Stimulated activated CD8-positive, alpha-beta memory T cell treated with anti-CD3 and anti-CD28 coated beads, Interleukin-4, amount 100 ng/mL, for 48 hours (primary cell): ENCODE measurements at places on chromosomes 12 and 14.

DNA sequence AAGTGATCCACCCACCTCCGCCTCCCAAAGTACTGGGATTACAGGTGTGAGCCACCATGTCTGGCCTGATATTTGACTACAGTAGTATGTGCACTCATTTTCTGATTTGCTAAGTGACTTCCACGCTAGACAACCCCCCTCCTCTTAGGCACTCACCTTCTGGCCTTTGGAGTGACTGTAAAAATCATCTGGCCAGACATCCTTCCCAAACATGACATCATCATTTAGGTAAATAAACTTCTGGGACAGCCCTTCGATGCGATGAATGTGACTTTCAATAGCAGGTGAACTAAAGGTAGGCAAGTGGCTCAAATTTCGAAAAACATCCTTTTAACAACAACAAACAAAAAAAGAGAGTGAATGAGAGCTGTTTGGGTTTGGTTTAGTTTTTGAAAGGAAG, 30.6 kb upstream of the SYCP3 start:
- no peak for DNase-seq

DNA sequence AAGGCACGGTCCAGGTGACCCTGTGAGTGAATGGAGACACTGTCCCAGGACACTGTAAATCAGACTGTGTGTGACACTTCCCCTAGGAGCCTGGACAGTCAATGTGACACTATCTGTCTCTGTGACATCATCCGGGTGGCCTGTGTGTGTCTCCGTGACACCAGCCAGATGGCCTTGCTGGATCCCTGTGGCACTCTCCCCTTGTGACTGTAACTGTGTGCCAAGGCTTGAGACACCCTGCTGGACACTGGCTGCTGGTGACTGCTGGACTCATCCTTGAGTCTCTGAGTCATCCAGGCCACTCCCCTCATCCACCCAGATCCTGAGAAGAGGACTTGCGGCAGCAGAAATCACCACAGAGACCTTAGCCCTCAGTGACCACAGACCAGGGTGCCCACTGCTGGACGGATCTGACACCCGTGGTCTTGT, 51.6 kb downstream of the MVK start:
- no peak for DNase-seq

- DNase-seq: no peak
These were observed 29.8 kb upstream of the STRAP start for GRCh38 chr12:15852383-15852782.

DNA sequence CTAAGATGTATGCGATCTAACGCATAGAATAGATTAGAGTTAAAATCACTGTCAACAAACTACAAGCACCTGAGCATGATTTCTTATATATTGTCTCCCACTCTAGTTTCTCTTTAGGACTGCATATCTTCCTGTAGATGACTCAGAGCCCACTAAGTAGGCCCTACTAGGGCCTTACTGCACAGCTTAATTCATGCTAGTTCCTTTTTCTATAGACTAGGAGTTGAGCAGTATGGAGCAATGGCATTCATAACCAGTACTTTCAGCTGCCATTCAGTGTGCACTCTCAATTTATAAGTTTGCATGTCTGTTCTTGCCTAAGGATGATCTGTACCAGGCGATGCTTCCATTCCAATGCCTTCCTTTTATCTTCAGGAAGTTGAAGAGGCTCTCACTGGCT, 103.5 kb downstream of the METTL25 start:
- DNase-seq: no peak

- DNase-seq: no peak
These were observed 72.7 kb upstream of the ZFP36L1 start for GRCh38 chr14:68865542-68865941.

- DNase-seq: no peak
These were observed 377.7 kb downstream of the GLT1D1 start for GRCh38 chr12:129230995-129231394.

GRCh38 chr14:59328454-59328853, 136.7 kb downstream of the GPR135 start:
- no peak for DNase-seq

- no peak for DNase-seq
These were observed 7.1 kb upstream of the ZDHHC22 start for GRCh38 chr14:77148510-77149231.

DNA sequence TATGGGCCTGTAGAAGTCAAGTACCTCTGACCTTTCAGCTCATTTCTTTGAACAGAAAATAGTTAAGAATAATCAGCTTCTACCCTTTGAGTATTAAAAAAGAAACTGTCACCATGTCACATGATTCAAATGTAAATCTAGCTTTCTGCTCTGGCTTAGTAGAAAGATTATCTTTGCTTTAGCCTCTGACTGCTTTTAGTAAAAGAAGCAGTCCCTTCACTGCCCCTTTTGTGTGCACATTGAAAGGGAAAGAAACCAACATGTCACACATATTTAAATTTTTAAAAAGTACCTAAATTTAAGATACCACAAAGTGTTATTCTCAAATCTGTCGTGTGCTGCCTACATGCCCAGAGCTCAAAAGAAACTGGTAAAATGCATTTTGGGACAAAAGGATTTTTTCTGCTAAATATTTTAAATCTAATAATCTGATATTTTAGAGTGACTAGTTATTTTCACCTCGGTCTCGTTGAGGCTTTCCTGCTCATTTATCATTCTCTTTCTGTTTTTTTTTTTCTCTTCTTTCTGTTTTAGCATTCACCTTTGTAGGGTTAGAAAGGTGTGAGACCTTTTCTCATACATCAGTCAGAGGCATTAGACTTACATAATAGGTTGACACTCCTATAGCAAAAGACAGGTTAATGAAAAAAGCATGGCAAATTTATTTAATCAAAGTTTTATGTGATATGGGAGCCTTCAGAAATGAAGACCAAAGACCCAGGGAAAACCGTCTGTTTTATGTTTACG, 41.3 kb downstream of the SLC16A7 start:
- DNase-seq: no peak

- no peak for DNase-seq
These were observed 55.7 kb downstream of the VRK1 start for GRCh38 chr14:96852823-96853422.

GRCh38 chr14:101508948-101509729, 52.2 kb upstream of the DIO3 start:
- no peak for DNase-seq

DNA sequence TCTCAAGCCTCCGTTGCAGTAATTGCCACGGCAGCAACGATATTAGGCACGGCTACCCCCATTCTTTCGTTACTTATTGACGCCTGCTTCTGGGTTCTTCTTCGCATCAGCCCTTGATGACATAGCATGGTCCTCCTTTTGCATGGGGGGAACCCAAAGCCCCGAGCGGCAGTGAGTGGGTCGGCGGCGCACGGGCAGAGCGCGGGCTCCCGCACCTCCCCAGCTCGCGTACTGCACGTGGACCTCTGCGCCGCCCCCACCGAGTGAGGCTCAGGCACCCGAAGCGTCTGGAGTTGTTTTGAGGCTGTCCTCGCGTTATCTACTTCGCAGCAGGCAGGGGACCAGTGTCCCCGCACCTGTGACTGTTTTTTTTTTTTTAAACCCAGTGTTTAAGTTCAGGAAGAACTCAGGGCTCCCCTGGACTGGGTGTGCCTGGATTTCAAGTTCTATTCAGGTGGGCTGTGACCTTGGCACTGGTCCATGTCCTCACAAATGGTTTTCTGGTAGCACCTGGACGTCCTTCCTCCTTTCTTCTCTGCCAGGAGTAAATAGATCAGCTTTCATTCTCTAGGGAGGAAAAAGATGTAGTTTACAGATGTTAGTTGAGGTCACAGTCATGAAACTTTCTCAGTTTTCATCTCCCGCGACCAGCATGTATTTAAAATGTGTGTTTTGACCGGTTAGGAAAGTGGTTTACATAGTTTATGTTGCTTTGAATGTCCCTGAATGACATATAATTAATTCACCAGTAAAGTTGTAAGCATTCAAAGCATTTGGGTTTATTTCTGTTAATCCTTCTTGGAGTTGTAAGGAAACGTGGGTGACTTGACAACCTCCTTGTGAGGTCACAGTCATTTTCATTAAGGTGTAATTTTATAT, 1.4 kb upstream of the FOXN4 start:
- peak; percentile 34 for DNase-seq

DNA sequence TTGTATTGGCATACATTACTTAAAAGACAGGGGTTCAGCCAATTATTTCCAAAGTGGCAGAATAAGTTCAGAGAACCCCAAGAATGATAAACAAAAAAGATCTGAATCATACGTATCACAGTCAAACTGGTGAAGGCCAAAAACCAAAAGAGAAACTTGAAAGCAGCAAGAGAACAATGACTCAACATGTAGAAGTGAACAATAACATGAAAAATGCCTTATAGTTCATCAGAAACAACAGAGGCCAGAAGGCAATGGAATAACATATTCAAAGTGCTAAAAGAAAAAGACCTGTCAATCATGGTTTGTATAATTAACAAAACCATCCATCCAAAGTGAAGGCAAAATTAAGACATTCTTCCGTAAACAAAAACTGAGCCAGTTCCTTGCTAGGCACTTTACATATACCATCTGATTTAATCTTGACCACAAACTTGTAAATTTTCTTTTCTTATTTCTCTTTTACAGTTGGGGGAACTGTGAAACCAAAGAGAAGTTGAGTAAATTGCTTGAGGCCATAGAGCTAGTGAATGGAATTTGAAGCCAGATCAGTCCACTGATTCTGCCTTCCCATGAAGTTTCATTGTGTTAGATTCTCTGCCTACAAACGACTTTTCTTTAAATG, 232.1 kb upstream of the SEL1L start:
- no peak for DNase-seq

DNA sequence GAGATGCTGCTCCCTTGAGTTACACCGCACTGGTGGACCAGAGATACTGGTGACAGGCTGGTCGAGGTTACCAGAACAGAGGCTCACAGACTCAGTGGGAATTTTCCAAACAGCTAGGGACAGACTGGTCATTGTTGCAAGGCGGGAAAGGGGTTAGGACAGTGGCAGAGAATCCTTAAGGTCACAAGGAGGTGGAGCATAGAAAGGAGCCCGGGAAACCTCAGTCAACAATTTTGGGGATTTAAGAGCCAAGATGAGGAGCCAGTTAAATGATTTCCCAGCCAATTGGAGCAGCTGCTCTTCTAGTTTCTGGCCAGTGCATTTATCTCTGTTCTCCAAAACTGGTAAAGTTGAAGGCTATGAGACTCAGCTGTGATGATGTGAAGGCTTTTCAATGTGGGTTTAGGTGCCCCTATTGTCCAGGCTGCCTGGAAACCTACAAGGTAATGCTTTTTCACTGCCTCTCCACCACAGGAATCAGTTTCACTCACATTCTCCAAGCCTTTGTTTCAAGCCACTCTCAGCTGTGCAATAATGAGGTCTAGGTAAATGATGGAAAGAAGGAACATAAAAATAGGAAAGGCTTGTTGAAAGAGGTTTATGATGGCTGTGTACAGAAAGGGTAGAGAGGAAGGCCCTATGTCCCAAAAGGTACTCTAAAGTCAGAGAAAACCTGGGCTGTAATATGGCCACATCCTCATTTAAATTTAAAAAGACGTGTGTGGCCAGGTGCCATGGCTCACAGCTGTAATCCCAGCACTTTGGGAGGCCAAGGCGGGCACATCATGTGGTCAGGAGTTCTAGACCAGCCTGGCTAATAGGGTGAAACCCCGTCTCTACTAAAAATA, 7.0 kb upstream of the TNS2 start:
- DNase-seq: peak; percentile 28

DNA sequence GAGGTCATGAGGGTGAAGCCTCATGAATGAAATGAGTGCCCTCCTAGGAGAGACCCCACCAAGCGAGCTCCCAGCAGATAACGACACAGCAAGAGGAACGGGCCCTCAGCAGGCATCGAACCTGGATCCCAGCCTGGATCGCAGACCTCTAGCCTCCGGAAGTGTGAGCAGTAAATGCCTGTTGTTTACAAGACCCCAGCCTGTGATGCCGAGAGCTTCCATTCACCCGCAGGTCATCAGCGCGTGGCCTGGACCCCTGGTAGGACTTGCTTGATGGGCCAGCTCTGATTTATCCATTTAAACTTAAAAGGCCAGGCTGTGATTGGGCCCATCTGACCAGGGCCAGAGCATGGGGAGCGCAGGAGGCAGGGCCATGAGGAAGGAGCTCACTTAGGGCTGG, 7.0 kb downstream of the TMEM179 start:
- no peak for DNase-seq

DNA sequence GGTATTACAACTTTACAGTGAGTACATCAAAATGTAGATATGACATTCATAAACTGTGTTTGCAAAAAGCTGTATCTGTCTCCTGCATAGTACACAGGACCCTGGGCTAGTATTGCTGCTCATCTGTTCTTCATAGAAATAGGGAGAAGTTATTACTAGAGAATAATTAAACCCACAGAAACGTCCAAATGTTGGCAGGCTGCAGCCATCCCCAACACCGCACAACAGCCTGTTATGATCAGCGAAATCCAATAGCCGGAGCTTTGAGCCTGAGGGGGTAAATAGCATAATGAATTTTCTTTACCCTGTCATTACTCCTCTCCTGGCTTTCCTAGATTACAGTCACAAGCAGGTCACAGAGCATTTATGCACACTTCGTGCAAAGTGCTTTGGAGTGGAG, 178.0 kb downstream of the DACT1 start:
- no peak for DNase-seq

DNA sequence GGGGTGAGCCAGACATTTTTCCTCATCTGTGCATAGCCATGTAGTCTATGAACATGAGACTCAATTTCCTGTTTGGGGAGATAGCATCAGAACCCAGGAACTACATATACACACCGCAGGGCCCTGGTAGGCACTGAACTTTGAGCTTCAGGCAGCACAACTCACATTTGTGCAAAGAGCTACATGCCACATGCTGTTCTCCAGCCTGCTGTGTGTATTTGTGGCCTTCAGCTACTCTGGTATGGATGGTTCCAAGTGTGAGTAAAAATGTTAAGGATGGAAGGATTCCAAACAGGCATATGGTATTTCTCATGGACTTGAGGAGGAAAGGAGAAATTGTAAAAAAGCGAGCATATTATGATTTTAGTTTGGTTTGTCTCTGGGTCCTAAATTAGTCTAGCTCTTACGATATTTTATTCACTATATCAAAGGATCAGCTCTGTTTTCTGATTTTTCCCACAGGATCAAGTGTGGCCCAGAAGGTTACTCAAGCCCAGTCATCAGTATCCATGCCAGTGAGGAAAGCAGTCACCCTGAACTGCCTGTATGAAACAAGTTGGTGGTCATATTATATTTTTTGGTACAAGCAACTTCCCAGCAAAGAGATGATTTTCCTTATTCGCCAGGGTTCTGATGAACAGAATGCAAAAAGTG, 422.4 kb upstream of the OR4E1 start:
- no peak for DNase-seq

DNA sequence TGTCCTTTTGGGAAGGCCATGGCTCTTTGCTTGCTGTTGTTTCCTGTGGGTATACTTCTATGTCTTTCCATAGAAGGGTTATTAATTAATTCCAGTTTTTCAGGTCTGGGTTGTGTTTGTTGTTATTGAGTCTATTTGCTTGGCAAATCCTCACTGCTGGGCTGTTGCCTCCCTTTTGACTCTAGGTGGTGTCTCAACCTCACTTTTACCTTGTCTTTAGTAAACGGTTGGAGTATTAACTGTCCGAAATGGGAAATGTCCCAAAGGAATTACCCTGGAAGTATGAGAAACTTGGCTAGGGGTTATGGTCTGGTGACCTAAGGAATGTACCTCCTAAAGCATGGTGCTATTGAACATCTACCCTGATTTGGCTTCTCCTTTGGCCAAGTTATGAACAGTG, 16.7 kb downstream of the PRH1 start:
- no peak for DNase-seq
